CD4-positive, alpha-beta T cell treated with Interferon gamma for 1 hour (primary cell): ENCODE measurements at places on chromosomes 1 and 21.

DNA sequence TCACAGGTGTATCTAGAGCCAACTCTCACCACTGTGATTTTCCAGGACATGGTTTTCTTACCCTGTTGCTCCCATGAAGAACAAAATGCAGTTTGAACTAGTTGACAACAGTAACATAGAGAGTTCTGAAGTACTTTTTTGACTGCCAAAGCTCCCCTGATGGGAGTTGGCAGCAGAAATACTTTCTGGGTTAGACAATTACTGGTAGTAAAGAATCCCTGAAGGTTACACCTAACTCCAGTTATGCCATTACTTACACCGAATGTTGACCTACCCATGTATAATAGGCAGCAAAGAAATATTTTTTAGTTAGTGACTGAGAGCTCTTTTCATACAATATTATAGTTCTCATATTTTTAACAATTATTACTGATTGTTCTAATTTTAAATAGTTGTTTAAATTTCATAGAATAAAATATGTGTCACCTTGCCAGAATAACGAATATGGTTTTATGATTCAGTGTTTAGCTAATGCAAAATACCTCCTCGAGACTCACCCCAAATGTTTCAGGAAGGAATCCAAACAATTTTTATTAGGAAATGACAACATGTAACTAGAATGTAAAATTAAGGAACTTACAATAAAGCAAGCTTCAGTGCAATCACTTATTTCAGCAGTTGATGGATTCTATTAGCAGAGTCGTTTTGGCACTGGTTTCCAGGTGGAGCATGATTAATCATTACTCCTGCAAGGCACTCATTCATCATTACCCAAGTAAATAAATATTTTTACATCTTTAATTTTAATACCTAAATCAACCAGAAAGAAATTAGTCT, 237.6 kb downstream of the MRPL39 start:
- DNase-seq: no peak

GRCh38 chr1:99634971-99635624, 10.8 kb upstream of the PALMD start:
- no peak for DNase-seq

- DNase-seq: no peak
Measured at GRCh38 chr21:43733060-43733459, 14.1 kb downstream of the PDXK start.

DNA sequence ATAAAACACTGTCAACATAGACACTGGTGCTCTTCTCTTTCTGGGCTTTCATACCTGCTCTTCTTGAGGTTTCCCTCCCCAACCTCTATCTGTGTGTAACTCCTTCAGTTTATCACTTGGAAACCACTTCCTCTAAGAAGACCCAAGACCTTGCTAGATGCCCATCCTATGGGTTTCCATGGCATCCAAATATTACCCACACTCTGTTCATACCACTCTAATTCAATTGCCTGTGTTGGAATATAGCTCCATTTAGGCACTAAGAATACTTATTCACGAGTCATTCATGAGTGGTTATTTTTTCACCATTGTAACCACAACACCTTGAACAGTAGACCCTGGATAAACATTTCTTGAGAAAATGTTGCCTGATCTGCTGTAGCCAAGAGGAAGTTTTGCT, 231.1 kb upstream of the SGIP1 start:
- no peak for DNase-seq

DNA sequence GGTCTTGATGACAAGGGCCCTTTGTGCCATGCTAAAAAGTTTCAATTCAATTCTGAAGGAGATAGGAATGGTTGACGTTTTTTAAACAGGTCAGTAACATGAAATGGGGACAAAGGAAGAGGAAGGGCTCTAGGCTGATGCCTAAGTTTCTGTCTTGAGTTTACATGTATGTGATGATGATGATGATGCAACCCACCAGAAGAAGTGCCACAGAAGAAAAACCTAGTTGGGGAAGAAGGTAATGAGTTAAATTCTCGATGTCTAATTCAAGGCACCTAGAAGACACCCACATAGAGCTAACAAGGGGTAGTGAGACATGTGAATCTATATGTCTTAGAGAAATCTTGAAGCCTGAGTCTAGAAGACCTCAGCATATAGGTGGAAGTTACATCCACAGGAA, 44.4 kb upstream of the ATP1A1 start:
- DNase-seq: no peak

DNA sequence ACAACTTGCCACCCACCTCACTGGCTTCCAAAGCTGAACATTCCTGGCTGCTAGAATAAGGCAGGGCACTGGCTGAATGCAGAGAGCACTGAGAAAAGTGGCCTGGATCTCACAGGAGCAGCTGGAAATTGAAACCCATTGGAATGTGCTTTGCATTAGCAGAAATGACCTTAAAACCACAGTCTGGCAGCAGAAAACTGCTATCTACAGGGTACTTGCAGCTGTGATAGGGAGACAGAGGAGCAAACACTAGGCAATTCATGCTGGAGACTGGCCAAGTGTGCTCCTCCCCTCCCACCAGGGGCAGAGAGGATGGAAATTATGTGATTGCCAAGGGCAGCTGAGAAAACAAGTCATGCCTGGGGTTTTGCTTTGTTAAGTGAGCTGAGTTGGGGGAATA, 47.2 kb downstream of the HSD3B1 start:
- DNase-seq: no peak

DNA sequence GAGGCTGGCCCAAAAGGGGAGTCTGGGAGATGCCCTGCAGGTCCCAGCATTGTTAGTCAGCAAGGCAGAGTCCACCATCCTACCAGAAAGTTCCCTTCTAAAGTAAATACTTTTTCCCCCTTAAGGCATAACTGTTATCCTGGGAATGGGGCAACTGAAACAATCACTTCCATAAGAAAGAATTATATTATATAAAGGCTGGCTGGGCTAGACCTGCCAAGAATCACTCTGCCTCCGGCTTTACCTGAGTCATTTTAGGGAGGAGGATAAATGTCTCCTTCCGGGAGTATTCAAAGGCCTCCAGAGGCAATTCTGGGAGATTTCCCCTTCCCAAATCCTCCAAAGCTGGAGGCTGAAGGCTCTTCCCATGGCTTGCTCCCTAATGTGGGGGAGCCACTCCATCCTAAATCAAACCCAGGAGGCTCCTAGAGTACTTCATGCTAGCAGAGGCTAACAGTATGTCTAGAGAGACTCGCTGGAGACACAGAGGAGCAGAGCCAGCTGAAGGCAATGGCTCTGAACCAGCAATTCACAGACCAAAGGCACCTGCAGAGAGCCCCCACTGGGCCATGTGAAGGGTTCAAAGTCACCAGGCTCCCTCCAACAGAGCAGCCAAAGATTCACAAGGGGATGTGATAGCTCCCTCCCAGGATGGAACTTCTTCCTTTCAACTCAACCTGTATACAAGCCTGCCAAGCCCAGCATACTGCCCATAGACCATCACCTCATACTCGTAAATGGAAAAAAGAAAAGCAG, 116.0 kb downstream of the ASTN1 start:
- no peak for DNase-seq

DNA sequence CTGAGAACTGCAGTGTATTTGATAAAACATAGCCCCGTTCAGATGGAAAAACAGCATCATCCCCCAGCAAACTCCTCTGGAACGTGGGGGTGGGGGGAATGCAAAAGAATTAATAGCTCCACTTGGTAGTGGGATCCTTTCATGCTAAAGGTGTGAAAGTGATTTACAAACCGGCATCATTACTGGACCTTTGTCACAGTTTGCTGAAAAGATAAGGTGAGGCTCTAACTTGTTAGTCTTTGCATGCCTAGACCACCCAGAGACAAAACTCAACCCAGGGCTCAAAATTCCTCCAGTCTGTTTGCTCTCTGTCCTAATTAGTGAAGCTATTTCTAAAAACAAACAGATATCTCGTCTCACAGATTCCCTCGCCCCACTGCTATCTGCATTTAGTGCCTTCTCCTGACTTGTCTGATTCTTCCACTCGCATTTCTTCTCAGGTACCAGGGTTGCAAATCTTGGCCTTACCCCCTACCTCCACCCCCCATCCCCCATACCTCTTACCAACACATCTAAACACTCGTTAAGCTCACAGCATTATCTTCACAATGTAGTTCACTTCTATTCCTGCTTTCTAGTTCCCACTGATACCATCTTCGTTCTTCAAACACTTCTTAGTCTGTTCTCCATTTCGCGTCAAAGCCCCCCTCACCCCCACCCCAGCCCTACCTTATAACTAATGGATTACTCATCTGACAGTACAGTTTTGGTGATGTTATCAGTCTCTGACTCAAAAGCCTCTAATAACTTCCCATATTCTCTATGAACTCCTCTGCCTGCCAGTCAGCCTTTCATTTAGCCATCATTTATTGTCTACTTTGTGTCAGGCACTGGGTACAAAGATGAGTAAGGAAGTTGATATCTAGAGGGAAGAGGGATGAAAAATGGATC, 11.8 kb downstream of the IER5 start:
- DNase-seq: no peak

DNA sequence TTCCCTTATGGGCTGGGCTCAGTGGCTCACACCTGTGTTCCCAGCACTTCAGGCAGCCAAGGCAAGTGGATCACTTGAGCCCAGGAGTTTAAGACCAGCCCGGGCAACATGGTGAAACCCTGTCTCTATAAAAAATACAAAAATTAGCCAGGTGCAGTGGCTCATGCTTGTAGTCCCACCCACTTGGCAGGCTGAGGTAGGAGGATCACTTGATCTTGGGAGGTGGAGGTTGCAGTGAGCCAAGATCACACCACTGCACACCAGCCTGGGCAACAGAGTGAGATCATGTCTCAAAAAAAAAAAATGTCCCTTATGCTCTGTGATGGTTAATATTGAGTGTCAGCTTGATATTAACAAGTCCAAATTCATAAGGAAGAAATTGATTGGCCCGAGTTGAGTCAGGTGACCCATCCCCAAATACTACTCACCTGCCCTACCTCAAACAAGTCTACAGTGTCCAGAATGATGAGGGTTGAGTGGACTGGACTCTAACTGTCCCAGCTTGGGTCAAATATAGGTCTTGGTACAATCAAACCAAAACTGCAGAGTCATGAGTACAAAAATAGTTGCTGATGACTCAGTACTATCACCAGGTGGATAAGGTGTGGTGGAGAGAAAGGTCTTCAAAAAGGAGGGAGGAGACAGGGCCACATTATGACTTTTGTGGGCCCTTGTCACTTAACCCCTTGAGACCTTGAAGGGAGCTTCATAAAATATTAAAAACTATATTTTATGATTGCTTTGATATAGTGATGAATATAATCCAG, 161.0 kb downstream of the ZNF326 start:
- DNase-seq: no peak

- no peak for DNase-seq
Measured at GRCh38 chr1:155295183-155295941, 5.9 kb downstream of the PKLR start.

DNA sequence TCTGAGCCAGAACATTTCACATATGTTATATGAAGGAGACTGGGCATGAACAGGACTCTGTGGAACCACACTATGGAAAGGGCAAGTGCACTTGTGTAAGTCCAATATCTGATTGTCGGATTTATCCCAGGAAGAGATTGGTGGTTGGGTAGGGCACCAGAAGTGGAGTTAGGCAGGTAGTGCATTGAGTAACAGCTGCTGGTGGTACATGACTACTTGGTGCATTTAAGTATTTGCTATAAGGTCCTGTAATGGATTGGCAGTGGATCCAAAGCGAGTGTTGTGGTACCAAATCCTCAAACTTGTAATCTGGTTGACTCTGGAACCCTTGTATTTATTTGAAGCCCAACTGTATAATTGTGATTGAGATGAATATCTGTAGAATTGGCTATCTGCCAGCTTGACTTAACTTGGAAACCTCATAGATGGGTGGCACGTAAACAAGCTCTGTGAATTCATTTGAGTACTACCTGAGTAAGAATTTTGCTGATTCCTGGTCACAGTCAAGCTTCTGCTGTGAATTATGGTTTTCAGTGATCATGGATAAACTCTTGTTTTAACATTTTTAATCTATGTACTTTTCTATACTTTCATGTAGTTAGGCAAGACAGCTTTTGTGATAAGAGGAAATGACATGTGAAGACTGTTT, 21.1 kb downstream of the UBAP2L start:
- DNase-seq: no peak
